ENCODE measurements at places on chromosomes 6 and 20.

DNA sequence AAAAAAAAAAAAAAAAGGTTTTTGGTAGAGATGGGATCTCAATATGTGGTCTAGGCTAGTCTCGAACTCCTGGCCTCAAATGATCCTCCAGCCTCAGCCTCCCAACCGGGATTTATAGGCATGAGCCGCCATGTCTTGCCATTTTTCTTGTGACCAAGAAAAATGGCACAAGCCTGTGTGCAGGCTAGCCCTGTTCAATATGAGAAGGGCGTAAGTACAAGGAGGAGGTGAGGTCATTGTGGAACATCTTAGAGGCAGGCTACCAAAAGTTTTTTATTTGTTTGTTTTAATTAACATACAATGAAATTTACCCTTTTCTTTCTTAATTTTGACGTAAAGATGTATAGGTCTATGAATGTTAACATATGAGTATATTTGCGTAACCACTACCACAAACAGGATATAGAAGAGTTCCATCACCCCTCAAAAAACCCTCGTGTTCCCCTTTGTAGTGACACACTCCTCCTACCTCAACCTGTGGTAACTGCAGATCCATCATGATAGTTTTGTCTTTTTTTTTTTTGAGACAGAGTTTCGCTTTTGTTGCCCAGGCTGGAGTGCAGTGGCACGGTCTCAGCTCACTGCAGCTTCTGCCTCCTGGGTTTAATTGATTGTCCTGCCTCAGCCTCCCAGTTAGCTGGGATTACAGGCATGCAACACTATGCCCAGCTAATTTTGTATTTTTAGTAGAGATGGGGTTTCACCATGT is 28.3 kb upstream of the KIF3B start:
- DNase-seq = peak; percentile 23

DNA sequence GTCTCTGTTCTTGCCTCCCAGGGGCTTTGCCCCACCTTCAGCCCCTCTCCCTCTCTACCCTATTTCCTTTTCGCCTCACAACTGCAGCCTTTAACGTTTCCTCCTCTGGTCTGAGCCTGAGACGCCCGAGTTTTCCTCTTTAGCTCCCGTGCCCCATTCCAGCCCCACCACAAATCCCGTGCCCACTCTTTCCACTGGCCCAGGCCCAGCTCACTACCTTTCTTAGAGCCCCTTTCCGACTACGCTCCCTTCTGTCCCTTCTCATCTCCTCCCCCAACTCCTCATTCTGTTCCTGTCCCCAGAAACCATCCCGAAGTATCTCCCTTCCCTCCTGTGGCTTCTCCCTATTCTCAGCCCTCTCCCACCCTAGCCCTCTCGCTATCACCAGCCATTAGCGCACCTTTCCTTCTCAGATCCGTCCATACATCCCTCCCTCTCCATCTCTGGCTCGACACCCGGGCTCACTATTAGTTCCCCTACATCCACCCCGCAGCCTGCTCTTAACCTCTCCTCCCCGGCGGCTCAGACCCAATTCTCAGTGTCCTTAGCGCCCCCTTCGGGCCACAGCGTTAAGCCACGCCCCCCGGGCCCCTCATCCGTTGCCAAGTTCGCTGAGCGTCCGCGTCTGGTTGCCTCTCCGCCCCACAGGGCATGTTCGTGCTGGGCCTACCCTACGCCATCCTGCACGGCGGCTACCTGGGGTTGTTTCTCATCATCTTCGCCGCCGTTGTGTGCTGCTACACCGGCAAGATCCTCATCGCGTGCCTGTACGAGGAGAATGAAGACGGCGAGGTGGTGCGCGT is 2.7 kb downstream of the SLC32A1 start:
- DNase-seq = peak; percentile 67

- no peak for DNase-seq
Observed at GRCh38 chr6:111553580-111553979, 52.1 kb downstream of the TRAF3IP2 start.

DNA sequence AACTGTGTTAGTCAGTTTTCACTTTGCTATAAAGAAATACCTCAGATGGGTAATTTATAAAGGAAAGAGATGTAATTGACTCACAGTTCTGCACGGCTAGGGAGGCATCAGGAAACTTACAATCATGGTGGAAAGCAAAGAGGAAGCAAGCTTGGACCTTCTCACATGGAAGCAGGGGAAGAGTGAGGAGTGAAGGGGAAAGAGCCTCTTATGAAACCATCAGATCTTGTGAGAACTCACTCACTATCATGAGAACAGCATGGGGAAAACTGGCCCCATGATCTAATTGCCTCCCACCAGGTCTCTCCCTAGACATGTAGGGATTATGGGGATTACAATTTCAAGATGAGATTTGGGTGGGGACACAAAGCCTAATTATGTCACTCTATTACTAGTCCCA is 41.3 kb upstream of the PLAGL1 start:
- DNase-seq = no peak

DNA sequence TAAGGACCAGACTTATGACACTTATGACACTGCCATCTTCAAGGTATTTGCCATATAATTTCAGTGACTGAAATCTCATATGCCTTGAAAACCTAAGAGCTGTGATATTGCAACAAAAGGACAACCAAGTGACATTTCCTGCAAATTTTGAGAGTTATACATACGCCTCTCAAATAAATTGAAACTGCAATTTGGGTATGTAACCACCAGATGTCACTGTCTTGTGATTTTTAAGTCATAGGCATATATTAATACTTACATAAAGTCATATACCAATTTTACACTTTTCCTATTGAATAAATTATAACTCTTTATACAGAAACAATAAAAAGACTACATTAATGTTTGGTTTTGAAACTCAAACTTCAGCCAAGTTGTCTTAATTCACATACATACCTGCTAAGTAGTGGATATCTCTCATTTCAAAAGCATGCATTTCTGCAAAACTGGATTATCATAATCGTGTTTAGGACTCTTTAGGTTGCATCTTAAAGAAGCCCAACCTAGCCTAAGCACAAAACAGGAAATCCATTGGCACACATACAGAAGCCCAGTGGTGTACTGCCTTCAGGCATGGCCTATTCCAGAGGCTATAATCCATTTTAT is 180.2 kb downstream of the PACRG start:
- no peak for DNase-seq

DNA sequence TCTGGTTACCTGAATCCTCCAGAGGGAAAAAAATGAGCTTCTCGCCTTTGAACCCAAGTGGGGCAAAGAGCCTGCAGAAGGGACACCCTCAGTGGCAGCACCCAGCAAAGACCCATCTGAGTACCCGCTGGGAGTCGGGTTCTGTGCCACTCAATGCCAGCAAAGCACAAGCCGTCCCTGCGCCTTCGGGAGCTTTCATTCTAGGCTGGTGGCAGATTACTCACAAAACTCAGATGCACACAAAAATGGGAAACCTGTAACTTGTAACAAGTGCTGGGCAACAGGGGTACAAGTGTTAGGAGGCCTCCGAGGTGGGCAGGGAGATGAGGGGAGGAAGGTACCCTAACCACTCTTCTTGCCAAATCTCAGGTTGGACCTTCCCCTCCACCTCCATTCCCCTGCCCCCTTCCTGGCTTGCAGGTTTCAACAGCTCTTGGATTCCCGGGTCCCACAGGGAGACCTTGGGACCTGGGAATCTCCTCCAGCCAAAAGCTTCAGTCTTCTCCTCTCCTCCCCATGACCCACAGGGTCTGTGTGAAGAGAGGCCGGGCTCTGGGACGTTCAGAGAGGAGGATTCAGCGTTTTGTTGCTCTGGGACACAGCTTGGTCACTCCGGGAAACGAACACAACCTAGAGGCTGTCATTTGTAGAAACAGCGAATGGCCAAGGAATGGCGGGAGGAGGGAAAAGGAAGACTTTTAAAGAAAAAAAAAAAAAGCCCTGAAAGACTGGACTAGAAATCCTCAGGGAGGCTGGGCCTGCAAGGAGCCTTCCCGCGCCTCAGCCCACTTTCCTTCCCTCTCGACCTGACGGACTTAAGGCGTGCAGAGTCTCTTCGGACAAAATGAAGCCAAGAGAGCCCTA is 1.2 kb upstream of the PARD6B start:
- DNase-seq = no peak

DNA sequence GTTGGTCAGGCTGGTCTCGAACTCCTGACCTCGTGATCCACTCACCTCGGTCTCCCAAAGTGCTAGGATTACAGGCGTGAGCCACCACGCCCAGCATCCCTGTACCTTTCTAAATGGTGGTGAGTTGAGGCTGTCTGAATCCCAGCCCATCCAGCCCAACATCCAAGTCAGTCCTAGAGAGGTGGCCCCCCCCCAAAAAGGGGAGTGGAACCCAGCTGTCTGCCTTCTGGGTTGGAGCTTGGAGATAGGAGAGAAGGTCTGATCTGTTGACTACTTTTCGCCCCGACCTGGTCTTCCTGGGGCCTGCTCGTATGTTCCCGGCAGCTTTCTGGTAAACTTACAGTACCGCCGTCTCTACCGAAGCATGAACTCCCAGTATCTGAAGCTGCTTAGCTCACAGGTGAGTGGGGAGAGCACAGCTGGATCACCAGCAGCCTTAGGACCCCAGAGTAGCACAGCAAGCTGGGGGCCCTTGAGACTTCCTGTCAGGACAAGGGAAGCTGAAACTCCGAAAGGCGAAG is 5.6 kb downstream of the CTSA start:
- no peak for DNase-seq

GRCh38 chr6:111461860-111462259 is 21.2 kb downstream of the REV3L start:
- no peak for DNase-seq

Measured in activated CD4-positive, alpha-beta T cell treated with anti-CD3 and anti-CD28 coated beads for 24 hours (primary cell).